WTC11 (cell line): ENCODE measurements at places on chromosomes 12 and 14. TPM values are rescaled to one million over a fixed set of nuclear protein-coding genes. Genes with fewer than 3 reads are reported as not detected.

Gene HRK
- total RNA-seq, result 1.4 to 3.5 TPM (median 1.6 TPM) in 3 replicates

Gene POTEG
- total RNA-seq, result not detected in 3 replicates

DNA sequence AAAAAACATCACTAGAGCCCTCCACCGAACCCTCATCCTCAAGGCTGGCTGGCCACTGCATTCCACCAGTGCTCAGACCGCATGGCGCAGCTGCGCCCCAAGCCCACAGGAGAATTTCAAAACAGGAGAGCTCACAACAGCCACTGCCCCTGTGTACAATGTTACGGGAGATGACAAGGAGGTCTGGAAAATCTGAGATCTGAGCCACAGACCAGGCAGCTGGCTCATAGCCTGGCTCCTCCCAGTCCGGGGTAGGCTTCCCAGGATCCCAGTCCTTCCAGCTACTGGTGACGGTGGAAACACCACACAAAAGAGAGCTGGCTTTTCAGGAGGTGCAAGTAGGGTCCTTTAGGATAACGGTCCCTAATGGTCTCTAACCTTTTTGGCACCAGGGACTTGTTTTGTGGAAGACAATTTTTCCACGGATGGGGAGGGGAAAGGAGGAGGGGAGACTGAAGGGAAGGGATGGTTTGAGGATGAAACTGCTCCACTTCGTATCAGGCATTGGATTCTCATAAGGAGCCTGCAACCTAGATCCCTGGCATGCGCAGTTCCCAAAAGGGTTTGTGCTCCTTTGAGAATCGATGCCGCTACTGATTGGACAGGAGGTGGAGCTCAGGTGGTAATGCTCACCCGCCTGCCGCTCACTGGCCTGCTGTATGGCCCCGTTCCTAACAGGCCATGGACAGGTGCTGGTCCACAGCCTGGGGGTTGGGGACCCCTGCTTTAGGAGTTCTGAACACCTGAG, 23.0 kb upstream of the NRDE2 start:
- DNase-seq, result no peak

- DNase-seq, result peak; percentile 50
These were observed 89.4 kb downstream of the GALNT8 start for GRCh38 chr12:4809449-4810218.
